ENCODE measurements at places on chromosomes 6 and 20.

GRCh38 chr6:12096342-12096741 is 84.2 kb downstream of the HIVEP1 start:
- DNase-seq, result no peak

- no peak for DNase-seq
Measured at GRCh38 chr6:116397914-116398313, 27.2 kb downstream of the DSE start.

- DNase-seq, result no peak
Measured at GRCh38 chr6:3770023-3770720, 18.7 kb upstream of the PXDC1 start.

GRCh38 chr6:131739136-131739535 is 28.3 kb upstream of the CTAGE9 start:
- no peak for DNase-seq

DNA sequence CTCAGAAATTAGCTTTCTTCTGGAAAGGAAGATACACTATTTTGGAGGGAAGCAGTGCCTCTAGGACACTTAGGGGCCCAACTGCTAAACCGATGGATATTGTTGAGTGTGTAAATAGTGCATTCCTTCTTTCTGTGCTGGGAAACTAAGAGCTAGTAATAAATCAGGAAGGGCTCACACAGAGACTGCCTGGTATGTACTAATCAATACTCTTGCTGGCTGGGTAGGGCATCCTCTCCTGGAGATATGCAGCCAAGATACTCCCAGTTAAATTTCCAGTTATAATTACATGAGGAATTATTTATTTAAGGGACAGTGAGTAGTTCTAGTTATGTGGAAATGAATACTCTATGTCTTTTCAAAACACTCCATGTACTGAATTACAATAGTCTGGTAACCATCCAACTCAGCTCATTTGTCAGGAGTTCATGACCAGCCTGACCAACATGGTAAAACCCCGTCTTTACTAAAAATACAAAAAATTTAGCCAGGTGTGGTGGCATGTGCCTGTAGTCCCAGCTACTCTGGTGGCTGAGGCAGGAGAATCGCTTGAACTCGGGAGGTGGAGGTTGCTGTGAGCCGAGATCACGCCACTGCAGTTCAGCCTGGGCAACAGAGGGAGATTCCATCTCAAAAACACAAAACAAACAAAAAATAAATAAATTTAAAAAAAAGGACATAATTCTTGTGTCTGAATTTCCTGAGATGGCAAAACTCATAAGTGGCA is 100.0 kb downstream of the OR2B2 start:
- DNase-seq, result no peak

DNA sequence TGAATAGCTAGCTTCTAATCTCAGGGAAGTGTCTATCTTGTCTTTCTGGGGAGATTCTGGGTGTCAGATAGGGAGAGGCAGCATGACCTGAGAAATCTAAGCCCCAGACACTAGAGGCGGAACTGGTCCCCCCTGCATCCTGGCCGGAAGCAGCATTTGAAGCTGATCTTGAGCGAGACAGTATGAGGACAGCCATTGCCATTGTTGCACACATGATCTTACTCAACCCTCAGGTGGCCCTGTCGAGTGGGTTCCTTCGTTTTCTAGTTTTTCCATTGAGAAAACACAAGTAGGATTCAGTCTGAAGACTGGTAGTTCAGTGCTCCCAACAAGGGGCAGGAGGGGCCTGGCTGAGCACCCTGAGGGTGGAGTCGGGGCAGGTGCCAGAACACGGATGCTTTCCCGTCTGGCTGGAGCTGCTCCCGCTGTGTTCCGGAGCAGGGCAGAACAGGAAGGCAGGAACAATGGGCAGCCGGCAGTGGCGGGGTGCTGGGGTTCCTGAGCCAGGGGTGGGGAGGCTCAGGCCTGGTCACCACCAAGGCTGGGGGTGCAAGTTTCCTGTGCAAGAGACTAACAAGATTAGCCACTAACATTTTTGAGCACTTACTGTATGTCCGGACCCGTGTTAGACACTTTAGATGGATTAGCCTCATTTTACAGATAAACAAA is 7.9 kb upstream of the SDCBP2 start:
- no peak for DNase-seq

GRCh38 chr6:134007077-134007476 is 45.3 kb downstream of the SLC2A12 start:
- DNase-seq, result no peak

GRCh38 chr6:163554032-163554431 is 139.5 kb downstream of the QKI start:
- no peak for DNase-seq

- no peak for DNase-seq
Measured at GRCh38 chr6:139474145-139475108, 100.0 kb upstream of the CITED2 start.

DNA sequence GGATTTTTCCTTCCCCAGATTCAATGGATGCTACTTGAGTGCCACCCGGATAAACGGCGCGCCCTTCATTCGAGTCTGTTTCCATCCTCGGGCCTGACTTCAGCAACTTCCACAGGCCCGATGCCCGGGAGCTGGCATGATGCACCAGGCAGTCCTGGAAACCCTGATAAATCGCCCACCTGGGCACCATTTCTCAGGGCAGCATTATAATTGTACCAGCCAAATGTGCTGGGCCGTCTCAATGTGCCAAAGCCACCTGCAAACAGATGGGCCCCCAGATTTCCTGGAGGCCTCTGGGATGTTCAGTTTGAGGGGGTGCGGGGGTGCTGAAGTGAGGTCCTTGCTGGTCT is 65.8 kb downstream of the NOL4L start:
- no peak for DNase-seq

Measured in hepatic stellate cell (primary cell).